Esophagus squamous epithelium (tissue), 5 donors: ENCODE measurements at places on chromosomes 16 and 17.

- no peak for DNase-seq
These were observed 2.8 kb upstream of the NAGPA start for GRCh38 chr16:5036228-5037156.

DNA sequence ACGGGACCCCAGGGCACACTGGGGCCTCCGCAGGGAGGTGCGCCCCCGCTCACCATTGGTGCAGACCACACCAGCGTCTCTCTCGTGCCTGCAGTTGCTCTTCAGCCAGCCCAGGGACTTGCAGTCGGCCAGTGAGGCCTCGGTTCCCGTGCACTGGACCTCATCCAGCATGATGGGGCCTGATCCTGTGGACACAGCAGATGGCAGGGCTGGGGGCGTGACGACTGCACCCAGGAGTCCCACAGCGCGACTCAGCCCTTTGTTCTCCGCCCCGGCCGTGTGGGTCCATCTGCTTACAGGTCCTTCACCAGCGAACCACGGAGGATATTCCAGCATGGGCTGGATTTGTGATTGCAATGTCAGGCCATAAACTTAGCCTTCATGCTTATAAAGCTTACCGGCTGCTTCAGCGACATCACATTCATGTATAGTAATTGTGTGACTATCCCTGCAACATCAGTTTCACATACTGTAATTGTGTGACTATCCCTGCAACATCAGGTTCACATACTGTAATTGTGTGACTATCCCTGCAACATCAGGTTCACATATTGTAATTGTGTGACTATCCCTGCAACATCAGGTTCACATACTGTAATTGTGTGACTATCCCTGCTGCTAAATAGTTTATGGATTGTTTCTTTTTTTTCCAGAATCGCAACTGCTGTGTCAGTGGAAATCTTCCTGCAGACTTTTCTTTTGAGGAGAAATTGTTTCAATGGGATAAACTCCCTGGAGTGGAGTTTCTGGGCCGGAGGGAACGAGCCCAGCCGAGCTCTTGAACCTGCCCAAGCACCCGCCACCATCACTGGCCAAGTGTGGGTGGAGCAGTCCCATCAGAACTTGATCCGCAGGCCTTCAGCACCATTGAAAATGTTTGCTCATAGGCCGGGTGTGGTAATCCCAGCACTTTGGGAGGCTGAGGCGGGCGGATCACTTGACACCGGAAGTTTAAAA is 4.8 kb downstream of the LGALS3BP start:
- DNase-seq: no peak

- no peak for DNase-seq
These were observed at the start of gene ITGB4 for GRCh38 chr17:75720656-75721462. Gene ITGB4 (plus strand): TSS chr17:75721459. CDS start chr17:75724704, 3,245 bp downstream.

- DNase-seq: no peak
These were observed 328 bp downstream of the LLGL1 start for GRCh38 chr17:18225642-18226283.

GRCh38 chr17:7284911-7285310 is 3.4 kb downstream of the SLC2A4 start:
- DNase-seq: no peak

- DNase-seq: no peak
These were observed 15.4 kb downstream of the TNS4 start for GRCh38 chr17:40485851-40486521.

- DNase-seq: no peak
These were observed 1.8 kb downstream of the TSPOAP1 start for GRCh38 chr17:58326609-58327362.

- no peak for DNase-seq
These were observed 9.0 kb downstream of the ITGB3 start for GRCh38 chr17:47262586-47262985.

GRCh38 chr16:60748366-60748765 is 1287.9 kb downstream of the CDH8 start:
- DNase-seq: no peak

DNA sequence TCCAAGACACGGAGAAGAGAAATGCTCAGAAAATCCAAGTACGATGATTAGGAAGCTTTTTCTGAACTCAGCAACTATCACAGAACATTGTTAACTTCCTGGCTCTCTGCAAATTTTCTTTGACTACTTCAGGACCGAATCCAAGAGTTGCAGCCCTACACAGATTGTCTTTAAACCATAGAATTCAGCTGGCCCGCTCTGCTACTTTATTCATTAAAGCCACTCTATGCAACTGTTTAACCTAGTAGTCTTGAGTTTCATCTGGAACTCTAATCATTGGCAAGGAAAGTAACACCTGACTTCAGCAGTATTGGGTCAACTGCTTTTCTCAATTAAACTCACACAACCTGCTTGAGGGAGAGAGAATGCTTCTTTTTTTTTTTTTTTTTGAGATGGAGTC is 210.1 kb downstream of the SLC39A11 start:
- no peak for DNase-seq

GRCh38 chr17:28970879-28971278 is 19.6 kb upstream of the PHF12 start:
- no peak for DNase-seq

GRCh38 chr16:526181-527014 is 1.1 kb upstream of the CAPN15 start:
- no peak for DNase-seq

GRCh38 chr16:89001117-89002027 is 24.4 kb upstream of the CBFA2T3 start:
- DNase-seq: no peak

DNA sequence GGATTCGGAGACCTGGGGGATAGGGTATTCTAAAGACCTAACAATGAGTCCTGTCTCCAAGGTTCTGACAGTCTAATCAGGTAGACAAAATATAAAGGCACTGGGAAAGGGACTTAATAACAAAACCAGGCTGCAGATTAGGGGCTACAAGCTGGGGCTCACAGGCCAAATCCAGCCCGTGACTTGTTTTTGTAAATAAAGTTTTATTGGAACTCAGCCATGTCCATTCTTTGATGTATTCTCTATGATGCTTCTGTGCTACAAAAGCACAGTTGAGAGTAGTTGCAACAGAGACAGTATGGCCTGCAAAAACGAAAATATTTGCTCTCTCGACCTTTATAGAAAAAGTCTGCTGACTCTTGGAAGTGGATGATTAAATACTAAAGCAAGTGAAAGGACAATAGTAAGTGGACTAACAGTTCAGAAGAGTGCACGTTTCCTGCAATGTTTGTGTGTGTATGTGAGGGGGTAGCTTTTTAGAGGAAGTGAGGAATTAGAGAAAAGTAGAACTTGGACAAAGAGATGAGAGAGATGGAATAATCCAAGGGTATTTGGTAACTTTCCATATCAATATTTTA is 115.4 kb upstream of the ZFHX3 start:
- DNase-seq: no peak

GRCh38 chr16:1171854-1172428 is 19.0 kb downstream of the CACNA1H start:
- DNase-seq: no peak

DNA sequence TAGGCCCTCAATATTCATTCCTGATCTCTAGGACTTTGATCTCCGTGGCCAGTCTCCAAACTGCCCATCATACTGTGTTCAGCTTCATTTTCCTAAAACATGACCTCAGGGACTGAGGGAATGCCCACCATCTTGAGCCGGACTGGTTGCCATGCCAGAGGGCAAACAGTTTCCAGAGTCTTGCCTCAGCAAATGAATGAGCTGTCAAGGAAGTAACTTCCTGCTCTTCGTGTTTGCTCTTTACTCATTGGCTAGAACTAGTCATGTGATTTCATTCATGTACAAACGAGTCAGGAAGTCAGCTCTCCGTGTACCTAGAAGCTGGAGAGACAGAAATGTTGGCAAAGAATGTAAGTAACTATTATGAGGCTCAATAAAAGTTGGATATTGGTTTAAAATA is 50.2 kb downstream of the ANKFN1 start:
- DNase-seq: no peak

DNA sequence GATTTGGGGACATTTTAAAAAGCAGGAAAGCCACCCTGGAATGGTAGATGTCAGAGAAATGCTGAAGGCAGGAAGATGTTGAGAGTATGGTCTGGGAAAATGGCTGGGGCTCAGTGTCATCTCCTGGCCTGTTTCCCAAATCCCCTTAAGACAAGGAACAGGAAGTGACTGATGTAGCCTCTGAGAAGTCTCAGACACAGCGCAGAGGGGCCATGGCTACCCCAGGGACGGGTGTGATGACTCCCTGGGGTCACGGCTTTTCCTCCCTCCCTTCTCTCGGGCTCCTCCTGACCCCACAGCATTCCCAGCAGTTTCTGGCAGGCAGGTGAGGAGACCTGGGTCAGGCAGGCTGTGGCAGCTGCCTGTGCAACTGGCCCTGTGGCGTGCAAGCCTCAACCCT is 45.4 kb downstream of the RAP1GAP2 start:
- no peak for DNase-seq

DNA sequence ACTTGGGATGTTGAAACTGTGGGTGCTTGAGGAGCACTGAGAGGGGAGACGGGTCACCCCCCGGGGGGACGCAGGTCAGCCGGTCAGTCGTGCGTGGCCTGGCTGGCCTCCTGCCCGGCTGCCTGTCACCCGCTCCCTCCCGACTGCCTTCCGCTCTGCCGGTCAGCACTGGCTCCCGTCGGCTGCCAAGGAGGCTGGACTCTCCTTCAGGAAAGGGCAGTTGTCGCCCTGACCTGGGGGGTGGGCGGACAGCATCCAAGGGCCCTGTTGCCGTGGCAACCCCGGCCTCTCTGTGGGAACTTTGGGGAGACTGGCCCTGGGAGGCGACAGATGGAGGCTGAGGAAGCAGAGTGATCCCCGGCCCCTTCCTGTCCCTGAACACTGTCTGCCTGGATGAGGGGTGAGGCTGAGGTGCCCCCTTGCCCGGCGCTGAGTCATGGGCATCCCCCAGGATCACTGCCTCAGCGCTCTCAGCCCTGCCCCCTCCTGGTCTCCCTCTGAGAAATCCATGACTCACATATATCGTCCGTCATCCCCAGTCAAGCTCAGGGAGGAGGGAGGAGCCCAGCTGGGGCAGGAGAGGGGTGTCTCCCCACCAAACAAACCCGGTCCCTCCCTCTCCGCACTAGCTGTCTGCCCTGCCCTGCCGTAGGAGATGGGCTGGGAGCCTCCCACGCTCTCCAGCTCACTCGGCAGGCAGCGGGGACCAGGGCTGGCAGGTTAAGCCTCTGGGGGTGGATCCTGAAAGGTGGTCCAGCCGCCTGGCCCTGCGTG is at the start of gene ADGRG1:
Gene ADGRG1 (plus strand): TSS at position 623 of the 774 bp plus-strand sequence. CDS start 21,658 bp downstream, outside the sequence.
- DNase-seq: peak; percentile 22

GRCh38 chr17:35161281-35161761 is 13.7 kb downstream of the UNC45B start:
- no peak for DNase-seq

DNA sequence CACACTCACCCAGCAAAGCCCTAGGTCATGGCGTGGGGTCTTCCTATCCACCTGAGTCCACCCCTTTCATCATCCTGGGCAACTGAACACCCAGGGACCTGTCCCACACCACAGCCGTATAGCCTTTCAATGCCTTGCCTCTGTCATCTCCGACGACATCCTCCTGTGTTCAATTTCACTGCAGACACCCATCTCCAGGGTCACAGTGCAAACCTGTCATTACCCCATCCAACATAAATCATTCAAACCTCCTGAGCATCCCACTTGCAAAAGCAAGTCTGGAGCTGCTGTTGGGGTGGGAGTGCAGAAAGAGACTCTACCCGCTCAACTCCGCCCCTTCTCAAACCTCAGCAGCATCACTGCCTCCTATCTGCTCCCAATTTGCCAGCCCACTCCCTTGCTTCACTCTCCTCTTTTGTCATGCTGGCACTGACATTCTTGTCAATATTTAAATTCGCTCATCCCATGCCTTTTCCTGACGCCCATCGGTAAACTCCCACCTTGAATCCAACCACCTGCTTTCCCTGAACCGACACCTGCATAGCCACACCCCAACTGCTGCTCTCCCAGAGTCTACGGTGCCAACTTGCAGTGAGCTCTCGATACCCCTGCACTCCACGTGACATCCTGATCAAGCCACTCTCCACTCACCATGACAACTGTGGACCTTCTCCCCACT is 37.0 kb downstream of the MARF1 start:
- no peak for DNase-seq

GRCh38 chr16:56600398-56600999 is 7.9 kb upstream of the MT2A start:
- no peak for DNase-seq

DNA sequence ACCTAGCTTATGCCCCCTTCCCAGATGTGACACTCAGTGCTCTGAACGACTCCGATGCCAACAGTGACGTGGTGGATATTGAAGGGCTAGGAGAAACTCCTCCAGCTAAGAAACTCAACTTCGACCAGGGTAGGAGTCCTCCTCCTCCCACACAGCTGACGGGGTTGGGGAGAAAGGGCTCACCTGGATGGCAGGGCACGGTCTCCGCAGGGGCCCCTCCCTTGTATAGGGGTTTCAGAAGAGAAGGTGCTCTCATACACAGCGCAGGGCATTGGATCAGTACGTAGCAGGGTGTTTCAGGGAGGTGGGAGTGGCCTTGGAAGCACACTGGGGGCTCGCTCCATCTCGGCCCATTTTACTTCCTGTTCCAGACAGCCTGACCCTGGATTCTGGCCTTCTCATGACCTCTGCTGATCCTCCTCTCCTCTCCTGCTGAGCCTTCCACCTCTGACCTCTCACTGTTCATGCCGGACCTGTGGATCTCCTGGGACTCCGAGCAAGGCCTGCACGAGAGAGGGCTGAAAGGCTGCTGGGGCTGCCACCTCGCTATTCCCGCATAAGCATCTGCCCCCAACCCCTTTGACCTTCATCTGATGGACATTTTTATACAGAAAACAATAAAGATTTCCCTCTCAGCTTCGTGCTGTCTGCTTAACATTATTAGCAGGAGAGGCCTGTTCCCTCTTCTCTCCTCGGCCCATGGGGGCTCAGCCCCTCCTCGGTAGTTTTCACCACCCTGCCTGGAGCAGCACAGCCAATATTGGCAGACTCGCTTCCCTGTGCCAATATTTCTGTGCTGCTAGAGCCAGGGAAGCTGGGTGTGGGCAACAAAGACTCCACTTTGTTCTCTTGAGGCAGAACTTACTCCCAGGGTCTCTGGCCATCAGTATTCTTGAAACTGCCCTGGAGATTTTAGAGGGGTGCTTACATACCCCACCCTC is 4.7 kb downstream of the RNASEK start:
- DNase-seq: no peak
